Activated CD4-positive, CD25-positive, alpha-beta regulatory T cell treated with anti-CD3 and anti-CD28 coated beads, Interleukin-2, amount 50 U/mL, for 16 hours (primary cell): ENCODE measurements at places on chromosomes 13 and 19.

GRCh38 chr13:51539887-51540286 is 44.4 kb upstream of the WDFY2 start:
- DNase-seq: no peak

DNA sequence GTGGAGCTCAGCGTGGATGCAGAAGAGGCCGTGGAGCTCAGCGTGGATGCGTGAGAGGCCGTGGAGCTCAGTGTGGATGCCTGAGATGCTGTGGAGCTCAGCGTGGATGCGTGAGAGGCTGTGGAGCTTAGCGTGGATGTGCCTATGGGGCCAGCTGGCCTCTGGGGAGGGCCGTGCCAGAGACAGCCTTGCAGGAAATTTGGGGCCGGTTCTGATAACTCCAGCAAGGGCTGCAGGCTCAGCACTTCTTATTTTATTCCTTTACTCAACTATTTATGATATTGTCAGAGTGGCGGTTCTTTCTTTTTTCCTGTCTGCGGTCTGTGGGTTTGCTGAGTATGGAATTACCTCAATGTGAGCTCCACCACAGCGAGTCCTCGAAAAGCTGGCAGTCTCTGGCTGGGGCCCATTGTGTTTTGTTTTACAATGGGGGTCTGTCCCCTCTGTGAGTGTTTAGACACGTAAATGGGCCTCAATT is 17.8 kb upstream of the TMEM255B start:
- no peak for DNase-seq

GRCh38 chr19:36526581-36526980 is 1.5 kb downstream of the ZNF260 start:
- DNase-seq: no peak

DNA sequence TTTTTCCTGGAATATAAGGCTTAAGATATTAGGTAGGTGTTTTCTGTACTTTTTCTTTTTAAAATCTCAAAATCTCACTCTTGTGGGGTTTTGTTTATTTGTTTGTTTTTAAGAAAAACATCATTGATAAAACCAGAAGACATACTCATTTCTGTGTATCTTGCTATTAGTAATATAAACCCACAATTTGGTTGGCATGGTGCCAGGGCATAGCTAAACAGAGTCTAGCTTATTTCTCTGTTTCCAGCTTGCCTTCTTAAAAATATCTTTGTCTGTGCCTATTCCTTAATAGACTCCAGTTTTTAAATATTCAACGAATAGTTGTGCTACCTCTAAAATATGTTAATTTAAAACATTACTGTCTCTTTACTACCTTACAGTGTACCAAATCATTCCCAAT is 1121.9 kb upstream of the PCDH20 start:
- DNase-seq: no peak

GRCh38 chr19:54916822-54917221 is 10.9 kb downstream of the NCR1 start:
- DNase-seq: no peak

GRCh38 chr13:78841358-78841963 is 182.5 kb upstream of the OBI1 start:
- no peak for DNase-seq
